ENCODE measurements at places on chromosomes 4 and X.

- DNase-seq = no peak
Measured at GRCh38 chr4:93065790-93066189, 762.0 kb downstream of the GRID2 start.

GRCh38 chrX:72478351-72478750 lies 94.3 kb downstream of the HDAC8 start:
- DNase-seq = no peak

DNA sequence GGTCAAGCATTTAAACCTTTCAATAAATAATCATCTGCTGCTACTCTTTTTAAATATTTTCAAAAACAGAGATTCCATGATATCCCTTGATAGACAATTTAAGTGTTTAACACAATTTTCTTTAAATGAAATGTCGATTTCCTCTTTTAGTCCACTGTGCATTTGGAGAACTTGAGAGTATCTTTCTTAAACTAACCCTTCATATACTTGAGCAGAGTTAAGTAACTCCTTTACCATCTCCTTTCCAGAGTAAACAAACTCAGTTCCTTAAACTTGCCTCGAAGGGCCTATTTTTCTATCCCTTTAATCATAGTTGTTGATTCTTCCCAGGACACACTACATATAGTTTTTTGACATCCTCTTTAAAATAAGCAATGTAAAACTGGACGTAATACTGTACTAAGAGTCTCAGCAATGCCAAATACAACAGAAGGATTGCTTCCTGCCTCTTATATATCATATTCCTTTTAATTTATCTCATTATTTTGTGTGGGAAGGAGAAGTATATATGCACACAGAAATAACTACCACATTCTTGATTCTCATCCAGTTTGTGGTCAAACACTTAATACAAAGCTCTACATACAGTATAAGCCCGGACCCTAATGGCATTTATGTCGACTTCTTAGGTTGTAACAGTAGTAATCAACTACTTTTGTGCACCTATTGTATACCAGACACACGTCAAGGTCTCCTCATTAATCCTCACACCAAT lies 22.8 kb downstream of the RAB28 start:
- no peak for DNase-seq

GRCh38 chr4:150256841-150257730 lies 178.8 kb downstream of the DCLK2 start:
- DNase-seq = no peak

DNA sequence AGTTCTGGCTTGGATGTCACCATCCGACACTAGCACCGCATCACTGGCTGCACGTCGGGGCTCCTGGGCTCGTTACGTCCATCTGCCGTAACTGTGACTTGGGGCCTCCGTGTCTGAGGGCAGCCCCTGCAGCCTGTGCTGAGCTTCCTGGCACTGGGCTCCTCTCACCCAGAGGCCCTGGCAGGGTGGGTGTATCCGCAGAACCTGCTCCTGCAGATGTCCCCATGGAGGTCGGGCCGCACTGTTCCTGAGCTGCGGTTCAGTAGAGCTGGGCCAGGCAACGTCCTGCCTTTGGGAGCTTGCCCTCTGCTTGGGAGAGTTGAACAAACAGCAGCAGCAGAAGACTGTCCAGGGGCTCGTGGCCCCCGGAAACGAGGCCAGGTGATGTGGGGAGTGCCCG lies 71.4 kb downstream of the RGS12 start:
- no peak for DNase-seq

DNA sequence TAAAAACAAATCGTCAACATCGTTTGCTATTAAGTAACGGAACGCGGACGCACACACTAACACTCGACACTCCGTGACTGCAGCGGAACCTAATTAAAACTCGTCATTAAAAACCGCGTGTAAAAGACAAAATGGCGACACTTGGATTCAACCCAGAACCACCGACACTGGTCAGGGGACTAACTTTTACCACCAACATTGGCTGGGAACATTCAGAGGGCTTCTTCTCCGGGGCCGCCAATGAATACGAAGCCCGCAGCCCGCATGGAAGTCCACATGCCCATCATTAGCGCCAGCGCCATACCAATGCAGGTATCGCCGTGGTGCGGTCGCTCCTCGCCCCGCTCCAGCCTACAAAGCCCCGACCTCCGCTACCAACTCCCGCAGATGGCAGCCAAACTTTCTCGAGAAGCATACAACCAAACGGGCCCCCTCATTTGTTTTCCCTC lies 498 bp downstream of the RBMX start:
- no peak for DNase-seq

DNA sequence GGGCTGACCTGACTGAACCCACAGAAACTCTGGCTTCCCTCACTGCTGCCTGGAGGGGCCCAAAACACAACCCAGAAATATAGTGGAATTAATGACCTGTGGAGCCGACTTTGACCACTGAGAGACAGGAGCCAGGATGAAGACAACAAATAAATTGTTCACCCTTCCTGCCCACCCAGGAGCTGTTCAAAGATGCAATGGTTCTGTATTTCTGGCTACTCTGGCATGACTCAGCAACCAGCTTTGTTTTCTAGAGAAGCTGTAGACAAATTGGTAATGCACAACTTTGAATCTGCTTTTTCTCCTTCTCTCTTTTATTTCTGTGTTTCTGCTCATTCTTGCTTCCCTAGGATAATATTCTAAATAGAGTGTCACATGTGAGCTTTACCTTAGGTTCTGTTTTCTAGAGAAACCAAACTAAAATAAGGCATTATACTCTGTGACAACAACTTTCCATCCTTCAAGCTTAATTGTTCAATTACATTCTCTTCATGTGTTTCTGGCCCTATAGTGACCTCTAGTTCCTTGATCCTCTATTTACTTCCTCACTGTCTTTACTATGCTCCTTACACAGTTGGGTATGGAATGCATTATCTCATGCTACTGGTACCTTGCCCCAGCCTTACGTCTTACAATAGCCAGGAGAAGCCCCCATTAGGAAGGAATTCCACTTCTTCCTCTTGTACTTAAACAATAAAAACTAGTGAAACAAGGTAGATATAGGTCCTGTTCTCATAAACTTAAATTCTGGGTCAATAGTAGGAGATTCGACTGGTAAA lies 6.5 kb upstream of the PRKG2 start:
- DNase-seq = no peak

All from type B pancreatic cell (in vitro differentiated cells).